ENCODE measurements at places on chromosomes 12 and 14.

DNA sequence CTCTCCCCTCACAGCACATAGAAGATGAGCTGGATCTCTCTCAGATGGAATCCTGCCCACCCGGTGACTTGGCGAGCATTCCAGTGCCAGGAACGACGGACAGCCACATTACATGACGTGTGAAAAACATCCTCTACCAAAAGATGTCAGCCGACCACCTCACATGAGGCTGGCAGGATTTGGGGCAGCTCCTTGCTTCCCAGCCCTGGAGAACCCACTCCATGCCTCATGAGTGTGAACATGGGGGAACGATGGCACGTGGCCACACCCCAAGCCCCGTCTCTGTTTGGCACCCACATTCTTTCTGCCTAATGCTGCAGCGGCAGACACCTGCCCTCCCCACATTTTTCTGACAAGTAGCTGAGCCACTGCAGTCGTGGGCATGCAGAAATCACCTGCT lies 202.5 kb downstream of the CALM1 start:
- no peak for DNase-seq

DNA sequence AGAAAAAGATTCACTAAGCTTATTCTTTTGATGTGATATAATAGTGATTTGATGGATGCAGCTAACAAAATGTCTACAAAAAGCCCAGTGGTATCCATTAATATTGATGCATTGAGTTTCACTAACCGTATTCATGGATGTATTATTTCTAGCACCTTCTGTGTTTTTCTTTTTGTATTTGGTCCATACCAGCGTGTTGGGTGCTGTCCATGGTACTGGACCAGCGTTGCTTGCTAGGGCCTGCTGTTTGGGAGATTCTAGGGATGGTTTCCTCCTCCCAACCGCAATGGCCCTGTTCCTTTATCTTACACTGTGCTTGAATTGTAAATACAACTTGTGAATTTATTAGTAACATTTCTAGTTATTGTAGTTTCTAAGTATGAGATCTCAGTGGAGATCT lies 31.7 kb downstream of the ANO4 start:
- no peak for DNase-seq

GRCh38 chr12:115323223-115323905 lies 639.4 kb upstream of the TBX3 start:
- DNase-seq, result no peak

DNA sequence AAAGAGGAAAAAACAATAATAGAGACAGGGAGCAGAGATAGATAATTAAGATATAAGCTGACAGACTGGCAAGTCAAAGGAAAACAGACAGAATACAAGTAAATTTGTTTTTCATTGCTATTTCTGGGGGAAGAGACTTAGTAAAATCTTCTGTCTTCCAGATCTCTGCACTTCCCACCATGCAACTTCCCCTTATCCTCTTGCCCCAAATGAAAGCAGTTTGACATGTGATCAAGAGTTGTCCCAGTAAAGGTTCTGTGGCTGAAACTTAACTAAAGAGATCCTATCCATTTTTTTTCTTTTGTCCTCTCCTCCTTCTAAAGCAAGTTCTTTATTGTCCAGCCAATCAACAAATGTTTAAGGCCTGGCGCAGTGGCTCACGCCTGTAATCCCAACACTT lies 1.5 kb upstream of the MLF2 start:
- no peak for DNase-seq

DNA sequence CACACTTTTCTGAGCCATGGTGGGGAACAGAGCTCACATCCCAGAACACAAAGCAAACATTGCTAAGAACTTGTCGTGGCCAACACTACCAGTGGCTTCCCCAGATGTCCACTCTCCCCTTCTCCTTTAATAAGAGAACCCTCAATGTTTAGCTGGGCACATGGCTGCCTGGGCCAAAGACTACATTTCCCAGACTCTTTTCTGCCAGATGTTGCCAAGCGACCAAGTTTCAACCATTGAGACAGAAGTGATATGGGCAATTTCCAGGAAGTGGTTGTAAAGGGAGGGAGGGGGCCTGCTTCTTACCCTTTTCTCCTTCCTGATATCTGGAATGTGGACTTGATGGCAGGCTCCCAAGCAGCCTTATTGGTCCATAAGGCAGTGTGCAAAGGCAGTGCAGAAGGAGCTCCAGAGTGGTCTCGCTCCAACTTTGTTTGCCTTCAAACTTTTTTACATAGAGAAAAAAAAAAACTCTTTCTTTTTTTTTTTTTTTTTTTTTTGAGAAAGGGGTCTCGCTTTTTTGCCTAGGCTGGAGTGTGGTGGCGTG lies 24.9 kb upstream of the JDP2 start:
- DNase-seq, result no peak

DNA sequence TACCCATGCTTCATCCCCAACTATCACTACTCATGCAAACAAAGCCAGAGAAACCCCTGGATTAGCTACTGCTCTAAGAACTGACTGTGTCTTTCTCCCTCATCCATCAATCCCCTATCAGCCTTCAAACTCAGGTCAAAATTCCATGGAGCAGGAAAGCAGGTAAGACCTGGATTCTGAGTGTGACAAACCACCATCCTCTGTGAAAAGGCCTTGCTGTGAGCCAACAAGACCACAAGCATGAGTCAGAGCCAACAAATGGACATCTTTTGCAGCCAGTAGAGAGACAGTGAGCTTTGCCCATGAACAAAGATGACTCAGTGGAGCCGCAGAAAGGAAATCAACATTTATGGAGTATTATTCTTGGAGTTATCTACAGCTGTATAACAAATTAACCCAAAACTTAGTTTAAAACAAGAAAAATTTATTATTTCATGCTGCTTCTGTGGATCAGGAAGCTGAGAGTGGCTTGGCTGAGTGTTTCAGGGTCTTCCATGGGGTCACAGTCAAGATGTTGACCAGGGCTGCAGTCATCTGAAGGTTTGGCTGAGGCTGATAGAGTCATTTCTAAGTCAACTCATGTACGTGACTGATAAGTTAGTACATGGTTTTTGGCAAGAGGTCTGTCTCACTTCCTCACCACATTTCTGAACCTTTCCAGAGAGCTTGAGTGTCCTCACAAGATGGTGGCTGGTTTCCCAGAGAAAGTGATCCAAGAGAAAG lies 61.1 kb downstream of the PITPNM2 start:
- DNase-seq, result no peak

DNA sequence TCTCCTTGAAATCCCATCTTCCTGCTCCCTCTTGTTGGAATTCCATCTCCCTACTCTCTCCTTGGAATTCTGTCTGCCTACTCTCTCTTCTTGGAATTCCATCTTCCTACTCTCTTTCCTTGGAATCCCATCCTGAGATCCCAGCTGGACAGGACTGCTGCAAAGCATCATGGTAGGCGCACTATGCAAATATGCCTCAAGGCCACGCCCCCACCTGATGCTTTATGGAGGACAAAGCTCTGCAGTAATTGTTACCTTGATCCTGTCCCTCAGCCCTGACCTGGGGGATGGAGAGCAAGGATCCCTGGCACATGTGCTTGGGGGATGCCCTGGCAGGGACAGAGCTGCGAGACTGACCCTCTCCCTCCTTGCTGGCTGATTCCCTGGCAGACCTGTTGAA lies 185.6 kb downstream of the TBX5 start:
- no peak for DNase-seq

- DNase-seq, result no peak
These were observed 340.5 kb downstream of the TMTC2 start for GRCh38 chr12:83027021-83027723.

DNA sequence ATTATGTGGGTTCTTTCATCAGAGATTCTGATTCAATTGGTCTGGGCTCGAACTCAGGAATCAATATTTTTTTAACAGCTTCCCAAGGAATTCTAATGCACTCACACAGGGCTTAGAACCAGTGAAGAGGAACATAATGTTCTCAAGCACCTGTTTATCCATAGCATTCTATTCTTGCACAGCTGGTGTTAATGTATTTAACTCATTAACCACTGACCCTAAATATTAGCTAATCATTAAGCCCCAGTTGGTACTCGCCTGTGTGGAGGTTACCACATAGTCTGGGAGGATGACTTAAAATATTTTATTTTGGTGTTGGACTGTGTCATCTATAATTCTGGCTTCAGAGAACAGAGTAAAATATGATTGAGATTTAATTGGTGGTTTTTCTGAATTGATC lies 45.3 kb downstream of the LRP6 start:
- DNase-seq, result no peak

GRCh38 chr14:100104006-100104352 lies 38.8 kb downstream of the EVL start:
- no peak for DNase-seq

DNA sequence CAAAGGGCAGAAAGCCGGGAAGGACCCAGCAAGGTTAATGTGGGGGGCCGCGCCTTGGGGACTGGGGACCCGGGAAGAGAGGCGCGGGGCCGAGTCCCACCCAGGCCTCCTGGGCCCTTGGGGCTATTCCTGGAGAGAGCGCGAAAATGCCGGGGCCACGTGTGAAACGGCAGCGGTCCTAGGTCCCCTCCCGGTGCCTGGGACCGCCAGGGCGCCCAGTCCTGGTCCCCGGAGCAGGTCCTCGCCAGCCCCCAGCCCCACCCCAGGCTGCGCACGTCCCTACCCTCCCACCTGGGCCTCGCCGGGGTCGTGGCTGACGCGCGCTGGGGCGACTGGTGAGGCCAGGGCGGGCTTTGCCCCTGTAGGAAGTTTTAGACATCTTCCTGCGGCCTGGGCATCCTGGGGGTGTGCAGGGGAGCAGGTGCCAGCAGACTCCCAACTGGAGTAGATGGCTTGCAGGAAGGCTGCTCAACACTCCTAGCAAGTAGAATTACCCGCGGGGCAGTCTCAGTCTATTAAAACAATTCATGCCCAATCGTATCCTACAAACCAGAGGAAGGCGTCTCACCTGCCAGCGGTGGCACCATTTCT lies 708 bp downstream of the FAR2 start:
- no peak for DNase-seq

GRCh38 chr12:32993404-32993803 lies 96.8 kb upstream of the PKP2 start:
- no peak for DNase-seq

DNA sequence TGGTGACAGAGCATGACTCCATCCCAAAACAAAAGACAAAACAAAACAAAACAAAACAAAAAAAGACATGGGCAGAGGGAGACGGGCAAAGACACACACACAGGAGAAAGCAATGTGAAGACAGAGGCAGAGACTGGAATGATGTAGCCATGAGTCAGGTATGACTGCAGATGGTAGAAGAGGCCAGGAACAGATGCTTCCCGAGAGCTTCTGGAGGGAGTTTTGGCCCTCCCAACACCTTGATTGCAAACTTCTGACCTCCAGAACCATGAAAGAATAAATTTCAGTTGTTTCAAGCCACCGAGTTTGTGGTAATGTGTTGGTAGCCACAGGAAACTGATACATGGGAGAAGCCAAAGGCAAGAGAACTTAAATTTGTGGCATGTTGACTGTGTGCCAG lies 27.1 kb downstream of the VWF start:
- DNase-seq, result no peak

- no peak for DNase-seq
These were observed 52.4 kb downstream of the SYT1 start for GRCh38 chr12:78916845-78917480.

- no peak for DNase-seq
These were observed 441.8 kb downstream of the TMTC2 start for GRCh38 chr12:83128540-83128939.

GRCh38 chr12:20259786-20260185 lies 108.6 kb upstream of the PDE3A start:
- DNase-seq, result no peak

- DNase-seq, result no peak
These were observed 80.4 kb downstream of the PITPNM2 start for GRCh38 chr12:123070267-123071081.

- DNase-seq, result no peak
These were observed 845 bp downstream of the TMX1 start for GRCh38 chr14:51240804-51241380.

DNA sequence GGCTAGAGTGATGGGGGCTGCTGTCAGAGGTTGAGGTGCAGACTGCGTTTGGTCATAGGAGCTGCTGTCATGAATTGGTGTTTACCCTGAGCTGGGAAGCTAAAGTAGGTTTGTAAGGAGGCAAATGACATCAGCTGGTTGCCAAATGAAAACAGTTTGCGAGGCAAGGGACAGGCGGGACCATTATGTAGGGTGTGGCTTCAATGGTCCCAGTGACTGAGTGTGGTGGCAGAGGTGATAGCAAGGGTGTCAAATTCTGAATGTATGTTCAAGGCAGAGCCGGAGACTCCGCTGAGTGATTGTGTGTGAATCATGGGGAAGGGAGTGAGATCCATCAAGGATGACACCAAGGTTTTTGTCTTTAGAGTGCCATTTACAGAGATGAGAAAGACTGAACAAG lies 359.5 kb downstream of the VRK1 start:
- DNase-seq, result no peak

DNA sequence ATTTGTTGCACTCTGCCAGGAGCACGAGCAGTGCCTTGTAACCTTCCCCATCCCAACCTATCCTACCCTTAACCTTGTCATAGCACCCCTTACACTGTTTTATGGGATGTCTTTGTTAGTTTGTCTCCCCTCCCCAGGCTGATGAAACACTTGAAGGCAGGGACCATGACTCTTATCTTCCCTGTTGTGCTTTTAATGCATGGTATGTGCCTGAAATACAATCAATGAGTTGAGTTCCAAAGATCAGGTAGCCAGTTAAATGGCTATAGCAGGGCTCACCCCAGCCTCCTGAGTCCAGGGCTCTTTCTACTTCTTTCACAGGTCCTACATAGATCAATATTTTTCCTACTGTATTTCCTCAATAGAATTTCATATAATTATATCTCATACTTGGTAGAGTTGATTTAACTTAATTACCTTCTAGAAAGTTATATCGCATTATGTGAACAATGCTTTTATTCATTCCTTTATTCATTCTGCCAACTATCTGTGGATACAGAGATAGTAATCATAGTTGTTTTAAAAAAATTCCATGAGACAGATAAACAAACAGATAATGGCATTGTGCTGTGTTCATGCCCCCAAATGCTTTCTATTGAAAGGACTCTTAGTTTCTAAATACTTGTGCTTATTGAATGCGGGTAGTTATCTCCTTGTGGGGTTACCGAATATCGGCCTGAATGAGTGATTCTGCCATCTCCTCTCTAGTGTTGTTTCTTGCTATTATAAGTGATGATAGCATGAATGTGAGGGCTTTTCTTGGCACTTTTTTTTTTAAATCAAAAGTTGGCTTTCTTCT lies 347.4 kb downstream of the NPAS3 start:
- DNase-seq, result no peak

- DNase-seq, result peak; percentile 39
These were observed at the start of gene MGST1 for GRCh38 chr12:16347391-16348298. Gene MGST1, plus strand, starts transcription at chr12:16347645. Its CDS starts 6,608 bp downstream, at chr12:16354253.

GRCh38 chr14:24430682-24431568 lies 1.2 kb downstream of the KHNYN start:
- no peak for DNase-seq

GRCh38 chr12:46455648-46456352 lies 83.2 kb upstream of the SLC38A2 start:
- no peak for DNase-seq

- no peak for DNase-seq
These were observed 15.8 kb upstream of the RASSF8 start for GRCh38 chr12:25942709-25943108.

- no peak for DNase-seq
These were observed 17.6 kb upstream of the PEX5 start for GRCh38 chr12:7171854-7172253.
